ENCODE measurements at places on chromosomes 16 and 17.

DNA sequence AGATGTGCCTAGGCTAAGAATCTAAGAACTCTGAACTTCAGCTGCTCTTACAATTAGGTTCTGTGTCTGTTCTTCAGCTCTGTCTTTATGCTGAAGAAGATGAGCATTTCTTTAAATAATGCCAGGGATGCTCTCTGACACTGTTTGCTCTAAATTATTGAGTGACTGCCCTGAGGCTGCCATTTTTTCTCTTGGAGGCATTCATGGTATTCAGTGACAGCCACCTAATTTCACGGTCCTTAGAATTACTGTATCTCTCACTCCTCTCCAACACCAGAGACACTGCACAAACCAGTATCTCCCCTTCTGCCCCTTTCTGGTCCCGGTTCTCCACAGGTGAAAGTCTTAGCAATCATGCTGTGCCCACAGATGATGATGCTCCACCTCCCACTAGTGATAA, 123.6 kb upstream of the MPHOSPH6 start:
- no peak overlapping the region for H3K4me3 ChIP-seq
- no peaks in the 10 kb centered on the region for H3K27me3 ChIP-seq
- H3K27ac ChIP-seq, result no peak overlapping the region
- H3K4me1 ChIP-seq, result no peaks in the 10 kb centered on the region
- H3K36me3 ChIP-seq, result no peaks in the 10 kb centered on the region
- no peak for DNase-seq

GRCh38 chr17:14196377-14196997, 40.2 kb downstream of the CDRT15 start:
- no peaks in the 10 kb centered on the region for H3K27me3 ChIP-seq
- H3K36me3 ChIP-seq, result no peaks in the 10 kb centered on the region
- H3K4me3 ChIP-seq, result no peak overlapping the region
- no peaks in the 10 kb centered on the region for H3K4me1 ChIP-seq

- no peak overlapping the region for H3K27ac ChIP-seq
- DNase-seq, result no peak
- H3K4me3 ChIP-seq, result no peak overlapping the region
- H3K4me1 ChIP-seq, result no peaks in the 10 kb centered on the region
- H3K27me3 ChIP-seq, result peaks cover 2% of the 10 kb centered on the region
Observed at GRCh38 chr17:79314617-79315357, 240.2 kb downstream of the ENGASE start.

DNA sequence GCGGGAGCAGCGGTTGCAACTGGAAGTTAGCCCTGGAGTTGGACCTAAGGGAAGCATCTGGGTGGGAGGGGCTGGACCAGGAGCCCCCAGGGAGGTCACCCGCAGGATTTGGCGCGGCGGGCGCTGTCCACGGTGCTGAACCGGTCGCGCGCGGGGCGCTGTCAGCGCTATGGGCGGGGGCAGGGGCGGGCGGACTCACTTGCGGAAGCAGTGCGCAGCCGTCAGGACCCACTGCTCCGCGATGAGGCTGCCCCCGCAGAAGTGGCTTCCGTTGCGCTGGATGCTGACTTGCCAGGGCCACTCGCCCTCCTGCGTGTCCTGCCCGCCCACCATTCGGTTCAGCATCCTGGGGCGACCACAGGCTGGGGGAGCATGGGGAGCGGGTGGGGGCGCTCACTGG, 4.5 kb downstream of the PRSS27 start:
- no peaks in the 10 kb centered on the region for H3K4me1 ChIP-seq
- H3K36me3 ChIP-seq, result no peaks in the 10 kb centered on the region
- DNase-seq, result peak; percentile 27
- no peak overlapping the region for H3K4me3 ChIP-seq
- no peaks in the 10 kb centered on the region for H3K27me3 ChIP-seq

- no peaks in the 10 kb centered on the region for H3K27me3 ChIP-seq
- no peak overlapping the region for H3K4me3 ChIP-seq
- H3K36me3 ChIP-seq, result no peaks in the 10 kb centered on the region
- H3K4me1 ChIP-seq, result no peaks in the 10 kb centered on the region
Observed at GRCh38 chr17:74595037-74595750, 3.1 kb upstream of the CD300LD start.
